Effector memory CD4-positive, alpha-beta T cell (primary cell): ENCODE measurements at places on chromosomes 16 and 17.

DNA sequence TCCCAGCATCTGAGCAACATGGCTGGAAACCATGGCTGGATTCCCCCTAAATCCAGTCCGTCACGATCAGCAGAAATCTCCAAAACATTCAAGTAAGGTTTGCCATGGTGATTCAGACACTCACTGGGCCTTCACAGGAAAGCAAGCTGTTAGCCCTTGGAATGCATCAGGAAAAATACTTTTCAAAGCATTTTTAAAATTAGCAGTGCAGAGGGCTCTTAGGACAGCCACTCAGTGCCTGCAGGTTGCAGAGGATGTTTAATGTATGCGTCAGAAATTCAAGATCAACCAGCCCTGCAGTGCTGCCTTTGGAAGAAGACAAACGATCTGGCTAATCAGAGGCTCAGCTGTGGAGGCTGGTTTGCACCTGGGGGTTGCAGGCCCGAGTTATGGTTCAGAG is 50.3 kb downstream of the FOXL1 start:
- DNase-seq: no peak

DNA sequence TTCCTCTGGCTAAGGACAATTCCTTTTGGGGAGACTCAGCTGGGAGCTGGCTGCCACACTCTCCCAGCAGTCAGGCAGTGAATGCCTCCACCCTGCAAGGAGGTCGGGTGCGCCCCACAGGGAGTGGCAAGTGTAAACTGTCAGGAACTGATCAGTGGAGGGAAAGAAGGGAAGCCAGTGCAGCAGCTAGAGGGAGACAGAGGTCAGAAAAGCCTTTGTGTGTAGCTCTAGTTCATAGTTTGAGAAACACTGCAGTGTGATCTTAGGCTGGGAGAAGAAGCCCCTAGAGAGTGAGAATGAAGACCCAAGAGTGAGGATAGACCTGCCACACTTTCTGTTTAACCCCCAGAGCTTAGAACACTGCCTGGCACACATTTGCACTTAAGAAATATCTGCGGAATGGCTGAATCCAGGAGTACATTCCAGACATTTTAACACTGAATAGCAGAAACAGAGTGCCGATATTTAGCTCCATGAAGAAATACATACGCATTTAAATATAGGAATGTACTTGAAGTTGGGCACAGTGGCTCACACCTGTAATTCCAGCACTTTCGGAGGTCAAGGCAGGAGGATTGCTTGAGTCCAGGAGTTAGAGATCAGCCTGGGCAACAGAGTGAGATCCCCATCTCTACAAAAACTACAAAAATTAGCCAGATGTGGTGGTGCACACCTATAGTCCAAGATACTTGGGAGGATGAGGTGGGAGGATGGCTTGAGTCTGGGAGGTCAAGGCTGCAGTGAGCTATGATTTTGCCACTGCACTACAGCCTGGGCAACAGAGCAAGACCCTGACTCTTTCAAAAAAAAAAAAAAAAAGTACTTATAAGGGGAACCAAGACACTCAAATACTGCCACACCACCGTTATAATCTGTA is 11.1 kb upstream of the SLC5A11 start:
- no peak for DNase-seq

GRCh38 chr17:65235284-65235683 is 98.1 kb downstream of the RGS9 start:
- no peak for DNase-seq

DNA sequence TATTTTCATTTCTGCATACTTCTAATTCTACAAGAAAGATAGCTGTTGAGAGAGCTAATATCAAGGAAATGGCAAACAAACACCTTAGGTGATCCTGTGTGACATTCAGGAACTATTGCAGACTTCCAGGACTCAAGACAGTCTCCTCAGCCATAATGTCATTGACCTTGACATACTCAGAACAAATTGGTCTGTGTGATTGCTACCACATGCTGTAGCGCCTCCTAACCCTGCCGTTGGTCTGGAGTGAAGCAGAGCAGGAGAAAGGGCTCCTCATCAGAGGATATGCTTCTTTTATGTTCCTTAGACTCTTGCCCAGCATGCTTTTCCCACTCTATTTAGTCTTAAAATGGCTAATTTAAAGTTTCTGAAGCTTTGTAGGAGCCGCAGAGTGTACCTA is 194.2 kb upstream of the TBX2 start:
- no peak for DNase-seq

DNA sequence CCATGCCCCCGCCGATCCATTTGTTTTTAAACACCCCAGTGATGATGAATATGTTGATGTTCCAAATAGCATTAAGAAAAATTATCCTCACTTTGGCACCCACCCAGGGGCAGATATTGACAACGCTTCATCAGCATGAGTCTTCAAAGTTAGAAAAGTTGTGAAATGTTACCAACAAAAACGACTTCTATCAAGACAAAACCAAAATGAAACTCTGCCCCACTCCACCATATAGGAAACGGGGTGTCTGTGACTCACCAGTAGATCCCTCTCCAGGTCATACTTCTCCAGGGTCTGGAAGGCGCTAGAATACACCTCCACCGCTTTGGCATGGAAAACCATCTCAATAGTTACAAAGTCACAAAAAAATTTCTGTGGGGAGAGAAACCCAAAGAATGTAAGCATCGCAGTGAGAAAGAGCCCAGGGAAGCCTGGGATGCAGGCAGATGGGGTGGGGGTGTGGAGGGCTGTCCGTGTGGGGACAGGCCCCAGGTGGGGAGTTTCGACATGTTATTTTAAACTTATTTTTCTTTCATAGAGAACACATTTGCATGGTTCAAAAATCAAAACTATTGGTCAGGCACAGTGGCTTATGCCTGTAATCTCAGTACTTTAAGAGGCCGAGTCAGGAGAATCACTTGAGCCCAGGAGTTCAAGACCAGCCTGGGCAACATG is 10.2 kb downstream of the CIBAR2 start:
- DNase-seq: no peak
